ENCODE measurements at places on chromosomes 16 and 17.

GRCh38 chr16:80968386-80969113 is 38.1 kb downstream of the CMC2 start:
- peak; percentile 57 for DNase-seq

DNA sequence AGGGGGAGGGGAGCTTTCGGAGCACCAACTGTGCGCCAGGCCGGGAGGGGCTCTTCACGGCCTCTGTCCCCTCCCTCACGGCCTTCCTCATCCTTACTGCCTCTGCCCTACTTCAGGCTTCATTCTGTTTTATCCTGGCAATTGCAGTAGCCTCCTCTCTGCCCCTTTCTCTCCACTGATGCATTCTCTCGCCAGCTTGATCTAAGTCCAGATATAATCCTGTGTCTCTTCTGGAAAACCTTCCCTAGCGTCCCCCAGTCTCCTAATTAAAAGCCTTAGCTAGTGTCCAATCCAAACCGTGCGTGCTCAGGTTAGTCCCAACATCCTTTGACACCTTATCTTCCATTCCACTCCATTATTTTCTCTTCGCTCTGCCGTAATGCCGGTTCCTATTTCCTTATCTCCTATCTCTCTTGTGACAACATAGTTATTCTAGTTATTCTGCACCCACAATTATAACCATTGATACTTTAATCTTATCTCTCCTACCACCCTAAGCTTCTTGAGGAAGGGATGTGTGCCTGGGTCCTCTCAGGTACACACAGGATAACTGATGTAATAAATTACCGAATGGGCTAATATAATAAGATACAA is 869 bp downstream of the ZNF48 start:
- no peak for DNase-seq

DNA sequence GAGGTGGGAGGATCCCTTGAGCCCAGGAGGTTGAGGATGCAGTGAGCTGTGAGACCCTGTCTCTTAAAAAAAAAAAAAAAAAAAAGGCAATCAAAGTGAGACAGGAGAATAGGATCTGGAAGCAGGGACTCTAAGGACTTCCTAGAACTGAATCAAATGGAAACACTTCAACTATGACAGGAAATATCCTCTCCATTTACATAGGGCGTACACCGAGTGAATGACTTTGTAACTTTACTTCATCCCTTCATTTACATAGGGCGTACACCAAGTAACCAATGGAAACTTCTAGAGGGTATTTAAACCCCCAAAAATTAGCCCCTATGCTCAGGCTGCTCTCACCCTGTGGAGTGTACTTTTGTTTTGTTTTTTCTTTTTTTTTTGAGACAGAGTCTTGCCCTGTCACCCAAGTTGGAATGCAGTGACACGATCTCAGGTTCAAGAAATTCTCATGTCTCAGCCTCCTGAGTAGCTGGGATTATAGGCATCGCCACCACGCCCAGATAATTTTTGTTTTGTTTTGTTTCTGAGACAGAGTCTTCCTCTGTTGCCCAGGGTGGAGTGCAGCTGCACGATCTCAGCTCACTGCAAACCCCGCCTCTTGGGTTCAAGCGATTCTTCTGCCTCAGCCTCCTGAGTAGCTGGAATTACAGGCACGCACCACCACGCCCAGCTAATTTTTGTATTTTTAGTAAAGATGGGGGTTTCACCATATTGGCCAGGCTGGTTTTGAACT is 9.6 kb upstream of the PRPSAP1 start:
- DNase-seq = no peak

DNA sequence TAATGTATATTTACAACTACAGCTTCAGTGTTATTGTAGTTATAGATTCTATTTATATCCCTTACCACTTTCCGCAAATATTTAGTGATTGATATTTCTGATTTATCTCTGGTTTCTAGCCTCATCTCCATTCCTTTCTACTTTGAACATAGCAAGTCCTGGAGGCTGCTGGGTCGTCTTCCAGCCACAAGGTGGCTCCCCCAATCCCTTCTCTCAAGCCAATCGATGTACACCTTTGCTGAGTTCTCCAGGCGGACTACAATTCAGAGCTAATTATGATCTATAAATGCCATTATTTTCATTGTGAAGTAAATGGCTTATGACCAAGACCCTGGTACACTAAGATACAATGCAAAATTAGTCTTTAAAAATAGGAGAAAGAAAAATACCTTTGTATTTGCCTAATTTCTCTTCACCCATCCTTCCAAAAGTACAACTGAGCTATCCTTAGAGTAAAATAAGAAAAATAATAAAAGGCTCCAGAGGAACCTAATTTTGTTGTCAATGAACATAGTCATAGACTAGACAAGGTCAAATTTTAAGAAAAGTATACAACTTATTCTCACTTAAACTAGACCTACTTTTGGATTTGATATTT is 122.1 kb downstream of the SKAP1 start:
- DNase-seq = peak; percentile 69

DNA sequence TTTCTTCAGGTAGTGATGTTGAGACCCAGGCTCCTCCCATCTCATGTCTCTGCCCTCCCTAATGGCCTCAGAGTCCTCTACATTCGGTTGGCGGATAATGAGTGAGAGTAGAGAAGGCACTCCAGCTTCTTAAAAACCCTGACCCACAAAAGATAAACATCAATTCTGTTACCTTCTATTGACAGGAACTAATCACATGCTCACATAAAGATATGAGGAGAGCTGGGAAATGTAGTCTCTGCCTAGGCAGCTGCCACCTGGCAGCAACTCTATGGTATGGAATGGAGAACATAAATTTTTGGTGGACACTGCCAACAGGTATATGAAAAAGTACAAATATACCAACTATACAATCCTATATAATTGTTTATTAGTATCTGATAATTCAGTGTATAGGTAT is 110.7 kb upstream of the HLF start:
- DNase-seq = no peak

DNA sequence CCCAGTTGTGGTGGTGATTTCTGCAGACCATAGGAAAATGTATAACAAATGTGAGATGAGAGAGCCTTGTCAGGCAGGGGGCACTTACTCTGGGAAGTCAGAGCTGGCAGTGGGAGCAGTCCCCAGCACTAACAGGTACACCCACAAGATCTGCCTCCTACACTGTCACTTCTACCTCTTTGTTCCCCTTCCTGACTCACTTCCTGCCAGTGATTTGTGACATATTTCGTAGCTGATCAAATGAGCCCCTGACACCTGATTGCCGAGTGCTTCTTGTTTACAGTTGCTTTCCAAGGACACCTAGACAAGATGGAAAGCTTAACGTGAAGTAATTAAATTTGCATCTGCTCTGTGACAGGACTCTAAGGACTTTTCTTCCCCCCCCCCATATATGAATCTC is 40.5 kb downstream of the FTO start:
- DNase-seq = no peak

DNA sequence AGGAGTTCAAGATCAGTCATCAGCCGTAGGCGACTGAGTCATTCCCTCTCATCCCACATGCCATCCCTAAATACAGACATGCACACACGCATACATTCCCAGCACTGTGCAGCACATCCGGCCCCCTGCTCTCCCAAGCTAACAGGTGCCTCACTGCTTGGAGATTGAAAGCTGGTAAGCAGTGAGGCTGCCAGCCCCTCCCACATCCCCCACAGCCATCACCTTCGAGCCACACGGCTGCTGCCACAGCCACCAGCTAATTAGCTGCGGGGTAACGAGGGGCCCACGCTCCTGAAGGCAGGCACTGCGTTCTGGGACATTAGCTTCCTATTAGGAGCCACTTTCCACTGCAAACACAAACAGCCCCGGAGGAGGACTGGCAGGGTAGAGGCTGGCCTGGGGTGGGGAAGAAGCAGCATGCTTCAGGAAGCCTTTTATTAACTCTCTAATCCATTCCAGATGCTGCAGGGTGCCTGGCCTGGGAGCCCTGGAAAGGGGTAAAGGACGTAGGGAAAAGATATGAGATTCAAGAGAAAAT is 179.6 kb downstream of the CCT6B start:
- DNase-seq = no peak

DNA sequence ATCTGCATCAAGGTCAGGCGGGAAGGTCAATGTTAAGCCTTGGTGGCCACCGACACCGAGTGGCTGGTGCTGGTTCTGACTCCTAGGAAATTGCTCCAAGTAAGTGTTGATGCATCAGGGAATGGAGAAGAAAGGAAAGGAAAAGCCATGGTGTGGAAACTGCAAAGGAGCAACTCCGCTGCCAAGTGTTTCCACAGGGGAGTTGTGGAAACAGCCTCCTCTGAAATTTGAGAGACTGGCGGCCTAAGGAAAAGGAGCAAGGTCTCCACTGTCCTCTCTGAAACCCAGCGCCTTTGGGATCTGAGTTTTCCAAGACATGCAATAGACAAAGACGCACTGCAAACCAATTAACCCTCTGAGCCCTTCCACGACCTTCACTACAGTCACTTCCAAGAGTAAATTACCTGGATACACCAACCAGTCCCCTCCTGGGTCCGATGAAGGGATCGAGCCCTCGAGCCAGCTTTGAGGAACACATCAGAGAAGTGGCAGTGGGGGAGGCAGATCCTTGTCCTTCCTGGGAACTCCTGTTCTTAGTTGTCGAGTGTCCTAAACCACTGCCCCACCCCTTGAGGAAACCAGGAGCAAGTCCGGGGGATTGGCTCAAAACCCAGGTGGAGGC is 51.1 kb downstream of the SRL start:
- no peak for DNase-seq

GRCh38 chr16:4520913-4521312 is 17.7 kb downstream of the CDIP1 start:
- DNase-seq = peak; percentile 43
